Stimulated activated CD4-positive, alpha-beta T cell treated with anti-CD3 and anti-CD28 coated beads, Interleukin-4, amount 100 ng/mL, for 4 hours (primary cell): ENCODE measurements at places on chromosomes 1 and 21.

DNA sequence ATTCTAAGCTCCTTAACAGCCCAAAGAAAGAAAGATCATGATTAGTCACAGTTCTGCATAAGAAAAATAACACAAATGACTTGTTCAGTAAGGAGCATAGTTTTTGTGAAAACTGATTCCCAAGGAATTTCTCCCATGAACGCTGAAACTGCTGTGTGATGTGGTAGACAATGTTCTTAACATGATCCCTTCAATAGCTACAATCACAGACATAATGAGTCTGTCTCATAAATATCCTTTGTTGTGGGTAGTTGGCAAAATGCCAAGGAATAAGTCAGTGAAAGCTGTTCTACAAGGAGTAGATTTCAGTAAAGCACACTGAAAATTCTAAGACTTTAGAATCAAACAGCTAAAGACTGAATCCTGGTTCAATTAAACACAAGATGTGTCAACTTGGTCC is 404.8 kb downstream of the HLX start:
- no peak for DNase-seq

- DNase-seq = peak; percentile 77
Observed at GRCh38 chr1:153510984-153511410, 24.8 kb downstream of the S100A6 start.

DNA sequence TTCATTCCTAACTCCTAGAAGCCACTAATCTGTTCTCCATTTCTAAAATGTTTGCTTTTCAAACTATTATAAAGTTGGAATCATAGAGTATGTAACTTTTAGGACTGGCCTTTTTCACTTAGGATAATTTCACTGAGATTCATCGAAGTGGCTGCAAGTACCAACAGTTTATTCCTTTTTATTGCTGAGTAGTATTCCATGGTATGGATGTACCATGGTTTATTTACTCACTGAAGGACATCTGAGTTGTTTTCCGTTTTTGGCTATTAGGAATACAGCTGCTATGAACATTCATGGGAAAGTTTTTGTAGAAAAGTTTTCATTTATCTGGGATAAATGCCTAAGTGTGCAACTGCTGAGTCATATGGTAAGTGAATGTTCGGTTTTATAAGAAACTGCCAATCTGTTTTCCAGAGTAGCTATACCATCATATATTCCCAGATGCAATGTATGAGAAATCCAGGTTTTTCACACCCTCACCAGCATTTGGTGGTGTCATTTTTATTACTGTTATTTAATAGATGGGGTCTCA is 66.3 kb downstream of the SLC27A3 start:
- no peak for DNase-seq

GRCh38 chr21:45477176-45478114 is 64.8 kb downstream of the SLC19A1 start:
- no peak for DNase-seq

DNA sequence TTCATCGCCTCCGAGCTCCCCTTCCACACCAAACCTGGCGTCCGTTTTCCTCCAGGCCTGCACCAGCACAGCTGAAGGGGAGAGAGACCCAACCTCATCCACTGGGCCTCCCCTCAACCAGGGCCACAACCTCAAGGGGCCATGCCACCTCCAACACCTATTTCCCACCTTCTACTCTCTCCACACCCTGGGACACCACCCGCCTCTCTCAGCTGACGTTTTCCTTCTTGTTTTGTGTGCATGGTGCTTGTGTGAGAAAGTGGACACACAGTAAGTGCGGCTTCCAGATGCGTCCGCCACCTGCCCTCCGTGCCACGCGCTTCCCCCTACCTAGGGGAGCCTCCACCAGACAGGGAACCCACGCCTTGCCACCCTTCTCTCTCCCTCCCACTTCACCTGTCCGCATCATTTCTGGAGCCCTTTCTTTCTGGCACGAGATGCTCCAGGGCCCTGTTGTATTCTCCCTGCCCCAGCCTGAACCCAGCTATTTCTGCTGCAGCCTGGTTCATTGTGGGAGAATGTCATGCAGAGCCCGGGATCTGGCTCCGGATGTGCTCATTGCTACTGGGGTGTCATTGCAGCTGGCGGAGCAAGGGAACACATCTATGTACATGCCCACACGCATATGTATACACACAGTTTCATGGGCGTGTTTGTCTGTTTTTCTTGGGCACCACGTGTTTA is 1.3 kb upstream of the GNB1 start:
- peak; percentile 54 for DNase-seq

DNA sequence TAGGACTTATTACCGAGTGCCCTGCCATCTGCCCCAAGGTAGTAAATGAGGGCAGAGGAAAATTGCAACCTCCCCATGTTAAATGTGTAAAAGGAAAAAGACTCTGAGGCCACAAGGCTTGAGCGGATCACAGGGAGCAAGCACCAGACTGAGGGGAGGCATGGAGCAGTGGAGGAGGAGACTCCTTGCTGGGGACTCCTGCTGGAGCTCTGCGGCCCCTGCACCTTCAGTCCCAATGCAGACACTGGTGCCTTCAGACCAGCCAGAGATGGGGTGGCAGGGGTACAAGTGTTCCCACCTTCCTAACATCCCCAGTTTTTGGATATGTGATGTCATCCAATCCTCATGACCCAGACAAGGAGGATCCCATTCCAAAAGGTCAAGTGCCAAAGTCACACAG is 128.4 kb upstream of the NGF start:
- no peak for DNase-seq

DNA sequence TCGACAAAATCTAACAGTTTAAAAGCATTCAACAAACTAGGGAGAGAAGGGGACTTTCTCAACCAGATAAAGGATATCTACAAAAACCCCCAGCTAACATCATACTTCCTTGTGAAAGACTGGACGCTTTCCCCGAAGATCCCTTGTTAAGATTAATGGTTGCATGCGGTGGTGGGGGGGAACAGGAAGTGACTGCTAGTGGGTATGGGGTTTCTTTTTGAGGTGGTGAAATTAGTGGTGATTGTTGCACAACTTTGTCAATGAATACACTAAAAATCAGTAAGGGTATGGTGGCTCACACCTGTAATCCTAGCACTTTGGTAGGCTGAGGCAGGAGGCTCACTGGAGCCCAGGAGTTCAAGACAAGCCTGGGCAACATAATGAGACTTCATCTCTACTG is 26.9 kb upstream of the EYA3 start:
- peak; percentile 12 for DNase-seq

DNA sequence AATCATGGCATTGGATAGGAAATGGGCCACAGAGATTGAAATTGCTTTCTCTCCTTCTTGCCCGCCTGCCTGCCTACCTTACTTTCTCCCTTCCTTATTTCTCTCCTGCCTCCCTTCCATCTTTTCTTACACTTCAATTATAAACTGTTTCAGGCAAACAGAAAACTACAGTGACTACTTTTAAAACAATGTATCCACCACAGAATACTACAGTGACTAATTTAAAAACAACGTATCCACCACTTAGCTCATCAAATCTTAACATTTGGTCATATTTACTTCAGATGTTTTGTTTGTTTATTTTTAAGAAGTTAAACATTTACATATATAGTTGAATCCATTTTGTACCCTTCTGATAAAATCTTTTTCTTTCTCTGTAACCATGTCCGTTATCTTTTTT is 54.4 kb downstream of the SNRPE start:
- DNase-seq = no peak

DNA sequence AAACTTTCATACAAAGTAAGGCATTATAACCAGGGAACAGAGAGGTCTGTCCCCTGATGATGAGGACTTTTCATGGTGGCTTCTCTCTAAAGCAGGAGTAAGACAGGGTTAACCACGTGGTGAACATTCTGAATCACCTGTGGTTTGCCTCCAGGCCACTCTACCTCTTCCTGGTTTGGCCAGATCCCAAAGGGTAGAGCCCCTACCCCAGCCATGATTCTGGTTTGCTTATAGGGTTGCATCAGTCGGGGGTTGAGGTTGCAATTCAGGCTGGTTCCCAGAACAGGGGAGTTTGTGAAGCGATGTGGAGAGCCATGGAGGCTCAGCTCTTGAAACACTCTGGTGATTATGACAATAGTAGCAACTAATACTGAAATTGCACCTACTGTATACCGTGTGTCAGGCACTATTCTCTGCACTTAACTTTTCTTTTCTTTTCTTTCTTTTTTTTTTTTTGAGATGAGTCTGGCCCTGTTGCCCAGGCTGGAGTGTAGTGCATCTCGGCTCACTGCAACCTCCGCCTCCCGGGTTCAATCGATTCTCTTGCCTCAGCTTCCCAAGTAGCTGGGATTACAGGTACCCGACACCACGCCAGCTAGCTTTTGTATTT is 8.3 kb downstream of the CNR2 start:
- no peak for DNase-seq

GRCh38 chr1:210024996-210025395 is 87.0 kb downstream of the SYT14 start:
- no peak for DNase-seq

GRCh38 chr1:167837326-167837725 is 76.6 kb downstream of the ADCY10 start:
- no peak for DNase-seq

DNA sequence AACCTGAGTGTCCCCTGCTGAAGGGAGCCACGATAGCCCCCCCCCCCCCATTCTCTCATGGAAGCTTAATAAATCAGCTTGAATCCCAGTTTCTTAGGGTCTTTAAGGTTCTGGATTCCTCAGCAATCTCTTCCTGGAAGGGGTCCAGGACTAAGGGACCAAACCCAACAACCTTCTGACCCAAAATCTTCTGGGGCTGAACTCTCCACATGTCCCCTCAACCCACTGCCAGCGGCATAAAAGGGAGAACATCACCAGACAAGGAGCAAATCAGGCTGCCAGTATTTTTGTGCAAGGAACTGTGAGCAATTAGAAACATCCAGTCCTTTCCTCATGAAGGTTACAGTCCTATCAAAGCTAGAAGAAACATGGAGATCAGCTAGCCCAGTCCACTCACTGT is 12.7 kb upstream of the LORICRIN start:
- no peak for DNase-seq
